ENCODE measurements at places on chromosomes 11 and 22.

DNA sequence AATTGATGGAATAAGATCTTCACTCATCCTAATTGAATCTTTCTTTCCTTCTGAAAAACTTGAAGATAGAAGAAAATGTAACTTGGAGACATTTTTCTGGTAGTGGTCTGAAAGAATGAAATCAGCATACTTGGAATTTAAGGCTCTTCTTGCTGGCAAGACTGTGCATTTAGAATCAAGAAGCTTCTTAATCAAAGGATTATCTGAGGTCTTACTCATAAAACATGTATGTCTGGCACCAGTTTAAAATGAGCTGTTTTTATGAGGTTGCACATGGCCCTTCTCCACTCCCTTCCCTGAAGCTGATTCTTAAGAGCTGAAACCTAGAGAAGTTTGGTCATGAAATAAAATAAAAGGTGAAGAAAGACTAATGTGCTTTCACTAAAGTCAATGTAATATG is 77.3 kb downstream of the ARHGEF12 start:
- DNase-seq = no peak

- no peak for DNase-seq
These were observed 21.0 kb upstream of the RBFOX2 start for GRCh38 chr22:36049678-36049997.

DNA sequence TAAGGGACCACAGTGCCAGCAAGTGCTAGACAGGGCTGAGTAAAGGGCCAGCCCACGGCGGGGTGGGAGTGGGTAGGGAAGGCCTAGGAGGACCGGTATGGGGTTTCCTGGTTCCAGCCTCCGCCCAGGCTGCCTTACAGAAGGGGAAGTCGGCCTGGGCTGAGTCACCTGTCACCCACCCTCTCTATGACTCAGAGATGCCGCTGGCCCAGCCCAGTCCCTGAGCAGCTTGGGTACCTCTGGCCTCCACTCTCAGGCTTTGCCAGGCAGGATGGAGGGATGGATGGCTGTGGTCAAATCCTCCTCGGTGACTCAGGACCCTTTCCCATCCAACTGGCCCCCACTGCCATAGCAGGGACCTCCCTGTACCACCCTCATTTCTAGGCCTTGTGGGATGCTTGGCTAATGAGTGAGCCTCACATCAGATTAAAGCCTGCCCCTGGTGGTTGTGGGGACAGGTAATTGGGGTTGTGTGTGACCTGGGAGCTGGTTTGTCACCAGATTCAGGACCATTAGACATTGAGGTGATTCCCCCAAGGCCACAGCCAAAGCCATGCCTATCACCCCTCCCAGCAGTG is 13.9 kb downstream of the SLC35E4 start:
- DNase-seq = peak; percentile 64

DNA sequence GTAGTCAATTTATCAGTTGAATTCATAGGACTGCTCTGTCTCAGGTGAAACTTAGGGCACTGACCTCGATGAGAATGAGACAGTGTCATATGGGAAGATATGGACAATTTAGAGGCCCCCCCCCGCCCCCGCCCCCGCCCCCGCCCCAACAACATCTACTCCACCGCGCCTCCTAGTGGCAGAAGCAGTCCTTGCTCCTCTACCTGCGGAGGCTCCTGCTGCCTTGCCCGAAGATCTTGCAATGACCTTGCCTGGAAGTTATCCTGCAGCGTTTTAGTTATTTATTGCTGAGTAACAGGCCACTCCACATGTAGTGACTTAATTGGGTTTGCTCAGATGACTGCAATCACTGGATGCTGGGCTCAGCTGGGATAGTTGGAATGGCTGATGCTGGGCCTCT is 15.2 kb downstream of the SERPINH1 start:
- peak; percentile 61 for DNase-seq

DNA sequence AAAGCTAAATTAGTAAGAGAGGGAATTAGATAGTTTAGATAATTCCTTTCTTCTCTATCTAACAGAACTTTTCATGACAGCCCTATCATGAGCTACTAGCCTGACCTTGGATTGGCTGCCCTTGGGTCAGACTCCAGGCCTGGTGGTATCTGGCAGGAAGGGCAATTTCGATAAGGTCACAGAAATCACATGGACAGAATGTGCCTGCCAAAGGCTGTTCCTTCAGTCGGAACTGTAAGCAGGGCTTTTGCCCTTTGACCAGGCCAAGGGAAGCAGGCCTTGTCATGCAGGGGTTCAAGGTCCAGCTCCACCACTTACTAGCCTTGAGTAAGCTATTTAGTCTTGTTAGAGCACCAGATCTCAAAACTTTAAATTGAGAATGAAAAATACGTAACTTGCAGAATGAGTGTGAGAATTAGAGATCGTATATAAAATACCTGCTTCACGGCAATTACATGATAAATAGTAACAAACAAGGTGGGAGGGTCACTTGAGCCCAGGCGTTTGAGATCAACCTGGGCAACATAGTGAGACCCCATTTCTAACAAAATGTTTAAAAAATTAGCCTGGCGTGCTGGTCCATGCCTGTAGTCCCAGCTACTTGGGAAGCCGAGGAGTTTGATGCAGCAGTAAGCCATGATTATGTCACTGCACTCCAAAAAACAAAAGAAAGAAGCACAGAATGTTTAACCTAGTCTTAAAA is 60.8 kb upstream of the SC5D start:
- DNase-seq = no peak

DNA sequence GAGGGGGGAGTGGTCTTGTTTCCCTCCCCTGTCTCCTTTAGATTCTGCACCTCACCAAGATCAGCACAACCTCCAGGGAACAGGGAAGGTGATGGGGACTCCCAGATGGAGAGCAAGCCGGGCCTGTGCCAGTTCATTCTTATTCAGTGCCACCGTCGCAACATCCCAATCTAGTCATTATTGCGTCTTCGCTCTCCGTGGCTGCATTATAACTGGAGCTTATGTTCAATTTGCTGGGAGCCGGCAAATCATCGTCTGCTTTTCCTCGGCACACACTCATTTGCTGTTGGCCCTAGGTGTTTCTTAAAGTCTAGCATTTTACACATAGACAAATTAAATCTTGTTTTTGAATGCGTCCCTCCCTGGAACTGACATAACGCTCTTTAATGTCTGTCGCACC is 1269.7 kb downstream of the BRD1 start:
- DNase-seq = no peak

GRCh38 chr11:121478895-121479697 is 26.3 kb upstream of the SORL1-AS1 start:
- DNase-seq = no peak
